ENCODE measurements at places on chromosomes 4 and X.
A peak's percentile ranks its signal among the peaks of the same experiment; 100 is the strongest.

DNA sequence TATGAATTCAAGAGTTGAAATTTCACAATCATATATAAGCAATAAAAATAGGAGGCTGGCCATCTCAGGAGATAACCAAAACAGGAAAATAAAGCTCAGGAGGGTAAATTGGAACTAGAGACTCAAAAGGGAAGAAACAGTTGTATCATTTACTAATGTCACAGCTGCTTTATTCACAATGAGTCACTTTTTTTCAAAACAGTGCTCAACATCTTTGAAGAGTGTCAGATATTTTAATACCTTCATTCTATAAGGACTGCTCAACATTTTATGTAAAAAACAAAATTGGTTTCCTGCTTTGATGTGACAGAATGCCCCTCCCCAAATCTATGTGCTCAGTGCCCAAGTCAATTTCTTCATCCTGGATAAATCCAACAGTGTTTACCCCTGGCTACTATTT, 97.7 kb downstream of the DDX60 start:
- no peak for DNase-seq

- no peak for DNase-seq
Measured at GRCh38 chr4:144259285-144259684, 118.8 kb upstream of the GYPA start.

DNA sequence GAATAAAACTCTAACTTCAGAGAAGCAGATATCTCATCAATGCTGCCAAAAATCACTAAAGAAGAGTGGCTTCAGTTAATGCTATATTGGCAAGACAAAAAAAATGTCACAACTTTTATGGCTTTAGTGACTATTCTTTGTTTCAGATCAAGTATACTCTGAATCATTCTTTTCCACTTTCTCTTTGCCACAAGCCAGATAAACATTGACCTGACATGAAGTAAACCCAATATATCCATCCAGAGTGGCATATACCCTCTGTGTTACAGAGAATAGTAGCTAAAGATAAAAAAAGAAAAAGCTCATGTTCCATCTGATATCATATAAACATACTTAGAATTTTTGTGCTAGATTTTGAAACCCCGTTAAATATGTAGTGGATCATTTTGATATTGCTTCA, 206.7 kb upstream of the CNKSR2 start:
- DNase-seq: no peak

- DNase-seq: peak; percentile 36
Measured at GRCh38 chr4:95165926-95166524, 382.7 kb downstream of the UNC5C start.

DNA sequence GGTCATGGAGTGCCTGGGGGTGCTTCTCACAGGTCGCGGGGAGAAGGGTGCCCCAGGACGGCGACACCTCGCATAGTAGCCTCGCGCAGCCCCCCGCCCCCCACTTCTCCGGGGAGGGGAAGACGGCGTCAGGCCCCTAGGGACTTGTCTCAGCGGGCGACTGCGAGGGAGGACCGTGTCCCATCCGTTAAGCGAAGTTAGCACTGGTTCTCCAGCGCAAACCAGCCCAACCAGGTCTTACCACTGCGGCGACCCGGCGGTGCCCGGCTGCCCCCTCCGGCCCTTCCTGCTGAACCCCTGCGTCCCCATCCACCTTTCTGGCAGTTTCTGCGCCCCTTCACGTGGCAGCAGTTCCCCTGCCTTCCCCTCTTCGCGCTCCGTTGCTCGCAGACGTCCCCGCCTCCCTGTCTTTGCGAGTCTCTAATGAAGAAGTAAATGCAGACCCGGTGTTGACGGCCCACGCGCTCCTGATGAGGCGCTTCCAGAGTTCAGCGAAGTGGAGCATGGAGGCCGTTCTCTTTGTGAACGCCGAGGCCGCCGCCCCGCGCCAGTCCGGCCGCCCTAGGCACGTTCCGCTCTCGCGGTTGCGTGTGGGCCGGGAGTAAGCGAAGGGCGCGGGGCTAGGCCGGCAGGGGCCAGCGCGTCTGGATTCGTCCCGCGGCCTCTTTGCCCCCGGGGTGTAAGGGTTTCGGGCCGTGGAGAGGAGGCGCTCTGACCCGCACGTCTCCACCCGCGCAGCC, 3.0 kb downstream of the SLIT2 start:
- DNase-seq: peak; percentile 68

GRCh38 chrX:137062915-137063617, 29.3 kb upstream of the GPR101 start:
- DNase-seq: no peak

DNA sequence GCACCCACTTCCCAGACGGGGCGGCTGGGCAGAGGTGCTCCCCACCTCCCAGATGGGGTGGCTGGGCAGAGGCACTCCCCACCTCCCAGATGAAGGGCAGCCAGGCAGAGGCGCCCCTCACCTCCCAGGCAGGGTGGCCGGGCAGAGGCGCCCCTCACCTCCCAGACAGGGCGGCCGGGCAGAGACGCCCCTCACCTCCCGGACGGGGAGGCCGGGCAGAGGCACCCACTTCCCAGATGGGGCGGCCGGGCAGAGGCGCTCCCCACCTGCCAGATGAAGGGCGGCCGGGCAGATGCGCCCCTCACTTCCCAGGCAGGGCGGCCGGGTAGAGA, 61.2 kb downstream of the UPRT start:
- no peak for DNase-seq

GRCh38 chr4:156193106-156193505, 239.4 kb upstream of the CTSO start:
- DNase-seq: peak; percentile 25

GRCh38 chr4:54912155-54912554, 213.2 kb downstream of the KDR start:
- no peak for DNase-seq

DNA sequence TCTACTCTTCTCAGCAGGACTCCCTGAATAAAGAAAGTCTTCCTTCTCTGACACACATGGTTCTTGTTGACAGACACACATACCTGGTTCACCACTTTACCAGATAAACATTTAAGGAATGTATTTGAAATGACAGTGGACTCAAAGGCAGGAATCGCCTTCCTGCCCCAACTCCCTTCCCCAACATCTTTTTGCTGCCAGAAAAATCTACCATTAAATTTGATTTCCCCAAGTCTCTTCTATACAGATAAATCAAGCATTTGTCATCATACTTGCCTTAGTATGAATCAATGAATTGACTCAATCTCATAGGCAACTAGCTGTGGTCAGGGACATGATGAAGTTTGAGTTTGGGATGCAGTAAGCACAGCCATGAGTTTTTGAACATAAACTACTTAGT, 23.3 kb upstream of the ANXA5 start:
- DNase-seq: no peak

DNA sequence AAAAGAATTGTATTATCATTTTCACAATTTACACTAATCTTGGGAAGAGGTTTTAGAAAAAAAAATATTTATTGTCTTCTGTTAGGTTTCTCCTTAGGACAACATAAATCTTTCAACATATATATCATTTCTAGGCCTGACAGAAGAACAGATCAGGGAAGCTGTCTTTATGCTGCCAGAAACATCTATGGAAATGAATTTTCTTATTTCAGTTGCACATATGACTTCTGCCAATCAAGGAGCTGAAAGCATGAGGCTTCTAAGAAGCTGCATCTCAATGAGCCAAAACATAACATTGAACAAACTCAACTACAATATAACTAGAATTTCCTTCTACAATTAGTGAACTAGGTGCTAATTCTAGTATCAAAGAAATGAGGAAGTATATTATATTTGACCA, 258.4 kb downstream of the MAPK10 start:
- DNase-seq: no peak

DNA sequence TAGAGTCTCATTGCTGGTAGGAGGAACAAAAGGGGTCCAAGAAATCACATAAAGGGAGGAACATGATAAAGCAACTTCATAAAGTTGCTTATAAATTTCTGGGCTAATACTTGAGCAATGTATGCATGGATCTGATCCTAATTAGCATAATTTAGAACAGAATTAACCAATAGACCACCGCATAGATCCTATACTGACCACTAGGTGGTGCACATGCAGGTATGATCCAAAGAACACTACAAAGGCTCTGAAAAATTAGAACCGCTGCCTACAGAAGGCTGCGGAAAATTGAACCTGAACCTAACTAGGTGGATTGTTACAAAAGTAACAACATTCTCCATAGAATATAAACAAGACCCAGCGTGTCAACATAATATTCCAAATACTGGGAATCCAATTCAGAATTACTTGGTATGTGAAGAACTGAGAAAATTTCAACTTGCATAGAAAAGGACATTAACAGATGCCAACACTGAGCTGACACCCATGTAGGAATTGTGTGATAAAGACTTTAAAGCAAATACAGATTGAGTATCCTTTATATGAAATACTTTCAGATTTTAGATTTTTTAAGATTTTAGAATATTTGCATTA, 23.3 kb downstream of the BRCC3 start:
- DNase-seq: no peak

GRCh38 chr4:140315019-140315418, 58.4 kb upstream of the SCOC start:
- DNase-seq: no peak

GRCh38 chrX:30570505-30570904, 7.1 kb downstream of the TASL start:
- DNase-seq: no peak

DNA sequence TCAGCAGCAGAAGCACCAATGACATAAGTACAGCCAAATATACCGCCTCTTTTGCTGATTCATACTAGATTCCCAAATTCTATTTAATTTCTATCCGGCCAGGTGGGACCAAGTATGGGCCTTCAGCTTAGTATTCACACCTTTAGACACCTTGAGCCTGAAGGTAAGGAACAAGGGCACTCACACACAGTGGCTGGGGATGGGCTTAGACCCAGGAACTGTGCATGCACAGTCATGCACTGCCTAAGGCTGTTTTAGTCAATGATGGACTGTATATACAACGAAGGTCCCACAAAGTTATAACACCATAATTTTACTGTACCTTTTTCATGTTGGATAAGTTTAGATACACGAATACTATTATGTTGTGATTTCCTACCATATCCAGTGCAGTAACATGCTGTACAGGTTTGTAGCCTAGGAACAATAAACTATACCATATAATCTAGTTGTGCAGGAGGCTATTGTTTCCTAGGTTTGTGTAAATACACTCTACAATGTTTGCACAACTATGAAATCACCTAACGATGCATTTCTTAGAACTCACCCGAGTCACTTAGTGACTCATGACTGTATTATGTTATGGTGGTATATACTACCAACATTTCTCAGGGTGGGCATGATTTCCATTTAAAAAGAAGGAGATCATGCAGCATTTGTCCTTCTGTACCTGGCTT, 9.7 kb upstream of the CLNK start:
- no peak for DNase-seq

- DNase-seq: peak; percentile 56
Measured at GRCh38 chr4:8191136-8191747, 7.8 kb upstream of the SH3TC1 start.

- no peak for DNase-seq
Measured at GRCh38 chr4:61918987-61919386, 718.9 kb downstream of the ADGRL3 start.

DNA sequence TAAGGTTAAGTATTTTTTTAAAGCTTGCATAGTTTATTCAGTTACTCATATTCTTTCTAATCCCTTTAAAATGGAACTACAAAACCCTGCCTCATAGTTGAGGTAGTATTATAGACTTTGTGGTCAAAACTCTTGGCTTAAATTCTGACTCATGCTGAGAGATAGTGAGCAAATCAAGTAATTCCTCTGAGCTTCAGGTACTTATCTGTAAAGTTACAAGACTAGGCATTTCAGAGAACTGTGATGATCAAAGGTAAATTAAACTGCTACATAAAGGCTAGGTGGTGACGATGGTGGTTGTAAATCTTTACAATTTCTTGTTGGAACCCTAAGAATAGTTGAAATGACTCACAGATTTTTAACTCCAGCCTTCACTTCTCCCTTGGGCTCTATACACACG, 3.2 kb upstream of the CLOCK start:
- DNase-seq: no peak

- DNase-seq: no peak
Measured at GRCh38 chrX:152958047-152958446, 35.9 kb downstream of the PNMA5 start.

GRCh38 chrX:133413218-133413925, 1.9 kb downstream of the GPC4 start:
- DNase-seq: peak; percentile 31

DNA sequence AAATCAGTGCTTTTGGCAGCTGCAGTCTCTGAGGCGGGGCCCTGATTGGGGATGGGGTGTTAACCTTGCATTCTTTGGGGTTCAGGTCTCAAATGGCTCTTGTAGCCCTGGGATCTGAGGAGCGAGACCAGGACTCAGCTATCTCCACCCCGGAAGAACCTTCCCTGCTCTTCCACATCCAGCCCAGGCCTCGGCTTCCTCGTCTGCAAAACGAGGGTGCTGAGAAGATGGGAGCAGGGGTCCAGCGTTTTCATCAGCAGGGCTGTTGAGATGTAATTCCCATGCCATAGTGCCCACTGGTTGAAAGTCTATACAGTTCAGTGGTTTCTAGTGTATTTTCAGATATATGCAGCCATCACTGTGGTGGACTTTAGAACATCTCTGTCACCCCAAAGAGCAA, 34.6 kb upstream of the WFS1 start:
- no peak for DNase-seq

- no peak for DNase-seq
Measured at GRCh38 chr4:151434183-151434860, 25.3 kb downstream of the FHIP1A start.

- no peak for DNase-seq
Measured at GRCh38 chr4:53173576-53173975, 192.3 kb downstream of the SCFD2 start.

DNA sequence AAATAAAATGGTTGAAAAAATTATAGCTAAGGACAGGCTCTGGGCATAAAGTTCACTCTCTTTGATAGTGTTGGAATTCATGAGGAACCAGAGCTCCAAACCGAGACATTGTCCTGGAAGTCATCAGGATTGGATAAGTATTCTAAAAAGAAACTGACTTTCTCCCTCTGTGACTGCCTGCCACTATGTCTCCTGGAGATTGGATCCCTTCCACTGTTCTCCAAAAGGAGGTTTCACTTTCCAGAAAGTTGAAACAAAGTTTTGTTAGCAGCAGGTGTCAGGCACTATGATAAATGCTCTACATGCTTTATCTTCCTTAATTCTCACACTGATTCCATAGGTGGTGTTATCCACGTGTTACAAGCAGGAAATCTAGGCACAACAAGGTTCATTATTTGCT, 16.8 kb downstream of the BANK1 start:
- DNase-seq: no peak

- DNase-seq: no peak
Measured at GRCh38 chr4:166822386-166822785, 411.9 kb downstream of the SPOCK3 start.

DNA sequence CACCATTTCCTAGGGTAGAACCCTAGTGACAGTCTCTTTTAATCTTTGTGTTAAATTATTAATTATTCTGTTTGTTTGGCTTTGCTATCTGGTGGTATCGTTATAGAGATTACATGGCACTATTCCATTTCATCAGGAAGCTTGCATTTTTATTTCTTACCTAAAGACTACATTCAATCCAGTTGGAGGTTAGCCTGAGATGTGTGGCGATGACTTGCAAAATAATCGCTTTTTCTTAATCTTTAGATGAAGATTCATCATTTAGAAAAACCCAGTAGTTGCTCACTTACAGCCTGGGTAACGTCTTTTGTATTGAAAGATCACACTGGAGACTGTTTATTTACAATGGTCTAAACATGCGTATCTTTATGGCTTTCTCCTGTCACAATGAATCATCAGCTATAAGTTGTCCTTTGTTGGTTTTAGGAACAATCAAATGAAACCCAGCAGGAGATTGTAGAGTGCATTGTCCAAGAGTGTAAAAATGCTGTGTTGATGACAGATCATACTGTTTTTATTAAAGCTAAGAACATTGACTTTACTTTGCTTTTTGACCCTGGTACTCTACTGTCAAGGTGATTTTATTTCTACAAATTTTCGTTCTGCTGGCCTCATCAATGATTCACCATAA, 281.7 kb upstream of the PITX2 start:
- DNase-seq: no peak
